HS-27A (cell line): ENCODE measurements at places on chromosomes 2 and 18.

GRCh38 chr18:56112984-56113383 lies 525.0 kb upstream of the TCF4 start:
- DNase-seq = no peak

DNA sequence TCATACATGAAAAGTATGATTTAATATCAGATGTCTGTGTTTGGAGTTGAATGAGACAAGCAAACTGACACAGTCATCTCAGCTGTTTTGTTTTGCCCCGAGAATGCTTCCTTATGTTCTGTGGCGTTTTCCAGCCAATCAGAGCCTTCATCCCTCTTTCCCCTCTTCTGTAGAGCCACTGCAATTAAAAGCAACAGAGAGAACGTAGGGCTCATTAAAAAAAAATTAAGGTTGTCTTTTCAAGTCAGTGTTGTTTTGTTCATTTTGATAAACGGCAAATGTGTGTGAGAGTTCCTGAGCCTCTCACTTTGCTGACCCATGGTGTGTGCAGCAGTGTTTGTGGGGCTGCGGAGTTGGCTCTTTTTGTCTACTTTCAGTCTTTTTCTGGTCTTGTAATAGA lies 216.0 kb downstream of the FHOD3 start:
- no peak for DNase-seq

GRCh38 chr18:63421514-63421913 lies 762 bp downstream of the VPS4B start:
- DNase-seq = no peak

GRCh38 chr2:70094978-70095719 lies 7.9 kb downstream of the PCBP1 start:
- no peak for DNase-seq

- no peak for DNase-seq
Measured at GRCh38 chr2:147133286-147133908, 711.4 kb upstream of the ACVR2A start.

- no peak for DNase-seq
Measured at GRCh38 chr2:121524685-121525425, 5.8 kb upstream of the RNU4ATAC start.

DNA sequence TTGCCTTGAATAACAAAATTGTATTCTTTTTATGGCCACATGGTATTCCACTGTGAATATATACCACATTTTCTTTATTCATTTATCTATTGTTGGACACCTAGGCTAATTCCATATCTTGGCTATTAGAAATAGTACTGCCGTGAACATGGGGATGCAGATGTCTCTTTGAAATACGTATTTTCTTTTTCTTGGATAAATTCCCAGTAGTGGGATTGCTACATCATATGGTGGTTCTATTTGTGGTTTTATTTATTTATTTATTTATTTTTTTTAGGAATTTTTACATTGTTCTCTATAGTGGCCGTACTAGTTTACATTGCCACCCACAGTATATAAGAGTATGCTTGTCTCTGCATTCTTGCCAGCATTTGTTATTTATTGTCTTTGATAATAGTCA lies 679.8 kb upstream of the NRXN1 start:
- no peak for DNase-seq
